ENCODE measurements at places on chromosomes 7 and 10.

- DNase-seq: no peak
Observed at GRCh38 chr10:94180576-94180975, 182.2 kb downstream of the NOC3L start.

GRCh38 chr10:62037166-62037831, 135.8 kb downstream of the ARID5B start:
- DNase-seq: no peak

DNA sequence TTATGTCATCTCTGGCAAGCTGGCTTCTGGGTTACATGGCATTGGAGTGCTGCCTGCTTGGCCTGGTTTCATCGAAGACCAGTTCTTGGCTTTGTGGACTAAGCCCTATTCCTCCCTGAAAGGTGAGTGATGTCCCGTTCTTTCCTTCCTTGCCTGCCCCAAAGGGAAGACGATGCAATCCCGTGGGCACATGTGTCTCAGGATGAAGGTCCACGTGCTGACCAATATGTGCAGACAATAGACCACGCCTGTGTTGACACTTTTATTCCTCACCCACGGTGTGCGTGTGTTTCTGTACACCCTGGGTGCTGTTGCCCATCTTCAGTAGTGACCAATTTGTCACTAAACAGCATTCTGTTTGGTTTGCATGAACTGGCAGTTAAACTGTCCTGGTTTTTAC, 28.6 kb upstream of the SHH start:
- DNase-seq: no peak

DNA sequence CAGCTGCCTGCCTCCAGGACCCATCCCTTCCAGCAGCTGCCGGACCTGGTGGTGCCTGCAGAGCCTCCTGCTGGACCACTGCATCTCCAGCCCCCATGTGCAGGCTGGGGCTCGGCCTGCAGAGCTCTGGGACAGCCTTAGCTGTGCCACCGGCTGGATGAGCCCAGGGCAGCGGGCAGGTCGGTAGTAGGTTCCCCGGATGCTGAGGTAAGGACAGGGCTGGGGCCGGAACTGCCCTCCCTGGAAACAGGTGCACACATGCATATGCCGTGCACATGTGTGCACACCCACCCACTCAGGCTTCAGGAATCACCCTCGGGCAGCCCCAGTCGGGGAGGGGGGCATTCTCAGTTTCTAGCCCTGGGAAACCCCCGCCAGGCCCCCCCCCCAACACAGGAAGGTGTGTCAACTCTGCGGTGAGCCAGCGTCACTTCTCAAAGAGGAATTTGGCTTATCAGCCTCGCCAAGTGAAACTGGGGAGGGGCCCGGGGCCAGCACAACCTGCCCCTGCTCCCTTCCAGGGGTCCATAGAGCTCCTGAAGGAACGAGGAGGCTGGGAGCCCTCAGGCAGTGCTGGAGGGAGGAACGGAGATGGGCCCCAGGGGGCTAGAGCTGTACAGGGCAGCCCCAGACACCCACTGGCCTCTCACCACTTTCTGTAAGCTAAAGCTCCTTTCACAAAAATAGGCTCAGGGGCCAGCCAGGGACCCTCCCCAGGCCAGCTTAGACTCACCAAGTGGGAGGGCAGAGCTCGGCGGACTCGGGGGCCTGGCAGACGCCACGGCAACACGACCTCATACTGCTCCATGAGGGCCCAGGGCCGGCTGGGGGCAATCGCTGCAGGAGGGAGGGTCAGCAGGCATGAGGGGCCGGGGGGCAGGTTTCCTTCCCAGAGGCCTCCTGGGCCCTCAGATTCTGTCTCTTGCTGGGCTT, 1.7 kb downstream of the ADAM8 start:
- peak; percentile 96 for DNase-seq

- DNase-seq: no peak
Observed at GRCh38 chr7:47329320-47329926, 252.5 kb downstream of the TNS3 start.

GRCh38 chr10:60340973-60341372, 48.7 kb downstream of the ANK3 start:
- no peak for DNase-seq

DNA sequence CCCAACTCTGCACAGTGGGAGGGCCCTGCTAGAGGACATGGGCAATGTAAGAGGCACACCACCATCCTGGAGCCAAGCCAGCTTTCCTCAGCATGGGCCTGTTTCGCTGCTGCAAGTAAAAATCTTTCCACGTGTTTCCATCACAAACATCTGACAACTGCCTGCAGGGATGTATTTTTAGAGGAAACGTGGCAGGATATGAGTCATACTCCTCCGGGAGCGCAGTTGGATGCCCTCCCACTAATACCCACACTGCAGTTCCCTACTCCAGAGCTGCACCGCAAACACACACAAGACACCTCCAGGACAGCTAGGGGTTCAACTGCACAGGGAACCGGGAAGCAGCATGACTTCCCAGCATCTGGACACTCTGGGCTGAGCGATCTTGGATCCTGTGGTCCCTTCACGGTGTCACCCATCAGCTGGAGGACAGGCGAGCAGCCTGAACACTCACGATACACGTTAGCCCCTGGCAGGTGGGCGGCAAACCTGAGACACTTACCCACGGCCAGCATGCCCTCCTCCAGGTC, 26.1 kb downstream of the PLAC9 start:
- DNase-seq: no peak

DNA sequence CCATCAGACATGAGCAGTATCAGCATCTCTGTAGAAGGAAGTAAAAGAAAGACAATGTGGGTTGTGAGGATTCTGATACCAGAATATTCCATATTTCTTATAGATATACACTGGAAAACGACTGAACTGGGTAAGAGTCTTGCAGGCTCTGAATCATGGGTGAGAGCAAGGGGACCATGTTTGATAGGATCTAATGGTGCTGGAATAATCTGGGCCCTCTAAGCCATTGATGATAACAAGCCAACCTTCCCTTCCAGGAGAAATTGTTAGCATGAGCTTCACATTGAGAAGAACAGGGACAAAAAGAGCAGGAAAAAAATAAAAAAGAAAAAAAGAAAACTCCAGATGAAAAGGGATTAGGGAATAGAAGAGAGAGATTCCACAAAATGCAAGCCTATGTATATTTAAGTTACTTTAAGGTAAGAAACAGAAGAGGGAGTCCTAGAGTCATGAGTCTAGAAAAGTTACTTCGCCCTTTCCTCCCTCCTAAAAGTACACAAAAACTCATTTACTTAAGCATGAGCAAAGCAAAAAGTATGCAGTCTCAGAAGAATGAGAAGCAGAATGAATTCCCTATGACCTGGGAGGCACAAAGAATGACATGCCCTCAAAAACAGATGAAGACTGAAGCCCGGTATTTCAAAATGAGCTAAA, 181.9 kb downstream of the TMEM26 start:
- DNase-seq: no peak

DNA sequence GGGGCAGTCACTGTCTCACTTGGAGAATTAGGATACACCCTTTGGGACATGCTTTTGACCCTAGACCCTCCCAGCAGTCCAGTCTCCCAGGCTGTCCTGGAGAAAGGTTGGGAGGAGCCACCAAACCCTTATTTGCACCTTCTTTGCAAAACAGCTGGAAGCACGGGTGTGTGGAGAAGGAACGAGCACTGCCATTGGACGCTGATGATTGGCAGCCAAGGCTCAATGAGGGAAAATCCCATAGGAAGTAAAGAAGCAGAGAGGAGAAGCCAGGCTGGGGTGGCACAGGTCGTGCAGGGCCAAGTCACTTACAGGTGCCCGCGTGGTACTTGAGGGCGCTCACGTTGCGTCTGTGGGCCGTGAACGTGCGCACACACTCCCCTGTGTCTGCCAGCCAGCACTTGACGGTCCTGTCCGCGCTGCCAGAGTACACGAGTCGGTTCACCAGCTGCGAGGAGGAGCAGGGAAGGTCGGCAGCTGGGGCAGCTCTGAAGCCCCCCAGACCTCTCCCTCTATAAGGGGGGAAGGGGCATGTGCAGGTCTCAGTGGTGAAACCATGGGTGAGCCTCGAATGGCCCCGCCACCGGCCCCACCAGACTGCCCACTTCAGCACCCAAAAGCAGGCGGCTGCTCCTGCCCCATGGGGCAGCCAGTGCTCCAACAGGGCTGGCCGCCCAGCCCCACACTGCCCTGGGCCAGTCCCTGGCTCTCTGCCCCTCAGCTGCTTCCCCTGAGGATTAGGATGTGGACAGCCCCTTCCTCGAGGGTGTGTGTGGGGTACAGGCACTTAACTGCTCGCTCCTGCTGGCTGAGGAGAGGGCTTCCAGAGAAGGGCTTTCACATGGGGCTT, 24.8 kb downstream of the WDR86 start:
- DNase-seq: no peak

- no peak for DNase-seq
Observed at GRCh38 chr10:75911426-75911825, 480.0 kb downstream of the LRMDA start.
